Hematopoietic multipotent progenitor cell treated with erythropoietin and hydrocortisone succinate and interleukin-3 and kit ligand, for 17 days (in vitro differentiated cells): ENCODE measurements at places on chromosomes 7 and 10.

GRCh38 chr10:53904506-53905241 lies 896.4 kb downstream of the PCDH15 start:
- no peak for DNase-seq

- DNase-seq, result no peak
Observed at GRCh38 chr10:28788762-28789161, 111.4 kb downstream of the BAMBI start.

DNA sequence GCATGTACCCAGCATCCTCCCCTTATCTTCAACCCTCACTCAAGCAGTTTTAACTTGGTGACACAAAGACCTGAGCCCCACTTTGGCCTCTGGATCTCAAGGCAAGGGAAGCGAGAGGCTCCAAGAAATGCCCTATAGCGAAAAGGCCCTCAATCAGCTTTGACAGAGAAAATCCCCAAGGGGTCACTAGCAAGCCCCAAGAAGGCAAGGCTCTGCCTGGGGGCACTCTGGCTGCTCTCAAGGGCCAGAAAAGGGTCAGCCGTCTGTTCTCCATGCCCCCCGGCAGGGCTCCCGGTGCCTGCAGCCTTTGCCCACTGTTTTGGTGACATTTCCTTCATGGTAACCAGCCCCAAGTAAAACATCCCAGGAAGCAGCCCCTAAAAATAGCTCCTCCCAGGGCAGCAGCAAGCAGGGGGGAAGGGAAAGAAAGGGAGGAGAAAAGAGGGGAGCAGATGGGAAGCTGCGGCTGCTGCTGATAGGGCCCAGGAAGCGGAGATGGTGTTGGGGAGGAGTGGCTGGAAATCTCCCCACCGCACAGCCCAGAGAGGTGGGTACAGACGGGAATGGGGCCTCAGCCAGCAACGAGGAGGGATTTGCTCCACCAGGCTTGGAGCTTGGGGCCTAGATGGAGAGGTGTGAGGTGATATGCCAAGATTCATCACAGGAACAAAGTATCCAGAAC lies 7.1 kb downstream of the CAMK2G start:
- no peak for DNase-seq

DNA sequence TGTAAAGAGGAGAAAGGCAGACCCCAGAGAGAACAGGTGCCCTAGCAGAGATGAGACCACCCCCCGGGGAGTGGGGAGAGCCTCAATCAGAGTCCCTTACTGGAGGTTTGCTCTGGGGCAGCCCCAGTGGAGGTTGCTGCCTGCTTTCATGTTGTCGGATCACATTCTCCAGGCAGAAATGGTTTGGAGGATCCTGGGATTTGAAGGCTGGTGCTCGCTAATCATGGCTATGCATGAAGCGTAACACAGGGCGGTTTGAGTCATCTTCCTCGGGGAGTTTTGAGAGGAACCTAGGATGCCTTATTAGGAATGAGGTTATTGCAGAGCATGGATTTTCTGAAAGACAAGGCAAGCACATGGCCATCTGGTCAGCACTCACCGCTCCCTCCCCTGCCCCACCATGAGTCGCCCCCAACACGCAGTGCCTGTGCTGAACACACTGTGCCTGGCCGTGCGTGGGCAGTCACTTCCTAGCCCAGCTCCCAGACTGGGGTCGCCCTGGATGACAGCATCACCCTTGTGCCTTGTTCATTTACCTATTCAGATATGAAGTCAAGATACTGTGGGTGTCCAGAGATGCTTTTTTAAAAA lies 319.9 kb downstream of the DPP6 start:
- DNase-seq, result no peak

- DNase-seq, result no peak
Observed at GRCh38 chr7:19060761-19061259, 56.6 kb downstream of the TWIST1 start.

- DNase-seq, result no peak
Observed at GRCh38 chr10:30990971-30991646, 40.6 kb downstream of the ZNF438 start.

- DNase-seq, result no peak
Observed at GRCh38 chr10:127872011-127872761, 20.6 kb downstream of the CLRN3 start.

- DNase-seq, result no peak
Observed at GRCh38 chr10:127899766-127900387, 7.0 kb upstream of the PTPRE start.

- DNase-seq, result no peak
Observed at GRCh38 chr10:88463811-88464210, 119.3 kb downstream of the RNLS start.

DNA sequence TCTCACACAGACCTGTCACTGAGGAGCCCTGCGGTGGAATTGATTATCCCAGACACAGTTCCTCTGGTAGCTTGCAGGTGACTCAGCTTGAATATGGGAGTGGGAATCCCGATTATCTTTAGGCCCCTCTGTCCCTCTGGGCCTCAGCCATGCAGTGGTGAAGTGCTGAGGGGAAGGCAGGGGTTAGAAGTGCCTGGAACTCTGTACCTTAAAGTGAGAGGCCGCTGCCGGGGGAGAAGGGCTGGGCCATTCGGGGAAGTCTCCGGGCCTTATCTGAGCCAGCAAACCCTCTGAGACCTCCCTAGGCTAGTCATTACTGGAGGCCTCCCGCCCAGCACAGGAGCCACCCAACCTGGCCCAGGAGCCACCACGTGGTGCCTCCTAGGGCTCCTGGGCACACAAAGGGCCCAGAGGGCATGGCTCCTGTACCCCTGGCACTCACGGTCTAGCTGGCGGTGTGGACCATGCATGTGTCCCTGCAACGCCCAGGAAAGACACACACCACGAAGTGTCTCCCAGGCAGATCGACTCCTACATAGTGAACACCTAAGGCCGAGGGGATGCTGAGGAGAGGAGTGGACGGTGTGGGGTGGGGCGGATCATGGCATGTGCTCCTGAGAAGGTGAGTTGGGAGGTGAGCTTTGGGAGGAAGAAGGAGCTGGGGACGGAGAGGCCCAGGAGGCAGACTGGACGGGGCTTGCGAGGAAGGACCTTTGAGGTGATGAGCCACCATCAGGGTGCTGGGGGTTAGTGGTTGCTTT lies 56.2 kb downstream of the HK1 start:
- DNase-seq, result peak; percentile 73

GRCh38 chr10:2244471-2244870 lies 507.1 kb upstream of the ADARB2 start:
- DNase-seq, result no peak

- no peak for DNase-seq
Observed at GRCh38 chr7:15159261-15159660, 256.7 kb upstream of the DGKB start.
